ENCODE measurements at places on chromosomes 11 and 22.

GRCh38 chr11:128388206-128388815 is 199.0 kb downstream of the ETS1 start:
- DNase-seq = no peak

DNA sequence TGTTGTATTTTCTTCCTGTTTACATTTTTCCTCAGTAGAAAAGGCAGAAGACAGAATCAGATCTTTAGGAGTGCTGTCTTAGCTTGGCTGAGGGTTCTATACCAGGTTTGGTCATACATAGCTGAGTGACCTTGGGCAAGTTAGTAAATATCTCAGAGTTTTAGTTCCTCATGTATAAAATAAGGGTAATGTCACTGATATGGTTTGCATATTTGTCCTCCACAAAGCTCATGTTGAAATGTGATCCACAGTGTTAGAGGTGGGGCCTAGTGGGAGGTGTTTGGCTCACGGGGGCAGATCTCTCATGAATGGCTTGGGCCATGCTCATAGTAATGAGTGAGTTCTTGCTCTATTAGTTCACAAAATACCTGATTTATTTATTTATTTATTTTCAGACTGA is 7.5 kb upstream of the HTR3A start:
- no peak for DNase-seq

- peak; percentile 12 for DNase-seq
These were observed 6.8 kb upstream of the TPBGL start for GRCh38 chr11:75233754-75234172.

DNA sequence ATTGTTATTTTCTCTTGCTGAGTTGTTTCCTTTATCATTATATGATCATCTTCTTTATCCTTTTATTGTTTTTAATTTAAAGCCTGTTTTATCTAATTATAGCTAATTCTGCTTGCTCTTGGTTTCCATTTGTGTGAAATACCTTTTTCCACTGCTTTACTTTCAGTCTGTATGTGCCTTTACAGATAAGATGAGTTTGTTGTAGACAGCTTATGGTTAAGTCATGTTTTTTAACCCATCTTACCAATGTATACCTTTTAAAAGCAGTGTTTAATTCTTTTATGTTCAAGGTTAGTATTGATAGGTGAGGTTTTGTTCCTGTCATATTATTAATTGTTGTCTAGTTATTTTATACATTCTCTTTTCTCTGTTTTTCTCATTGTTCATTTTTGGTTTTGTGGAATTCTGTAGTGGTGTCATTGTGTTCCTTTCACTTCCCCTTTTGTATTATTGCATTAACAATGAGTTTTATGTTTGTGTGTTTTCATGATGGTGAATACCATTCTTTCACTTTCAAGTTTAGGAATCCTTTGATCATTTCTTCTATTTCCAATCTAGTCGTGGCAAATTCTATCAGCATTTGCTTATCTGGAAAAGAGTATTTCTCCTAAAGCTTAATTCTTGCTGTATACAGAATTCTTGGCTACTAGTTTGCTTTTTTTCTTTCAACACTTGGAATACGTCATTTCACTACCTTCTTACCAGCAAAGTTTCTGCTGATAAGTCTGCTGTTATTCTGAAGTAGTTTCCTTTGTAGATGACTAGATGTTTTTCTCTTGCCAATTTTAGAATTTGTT is 21.8 kb downstream of the OR5AN1 start:
- no peak for DNase-seq

DNA sequence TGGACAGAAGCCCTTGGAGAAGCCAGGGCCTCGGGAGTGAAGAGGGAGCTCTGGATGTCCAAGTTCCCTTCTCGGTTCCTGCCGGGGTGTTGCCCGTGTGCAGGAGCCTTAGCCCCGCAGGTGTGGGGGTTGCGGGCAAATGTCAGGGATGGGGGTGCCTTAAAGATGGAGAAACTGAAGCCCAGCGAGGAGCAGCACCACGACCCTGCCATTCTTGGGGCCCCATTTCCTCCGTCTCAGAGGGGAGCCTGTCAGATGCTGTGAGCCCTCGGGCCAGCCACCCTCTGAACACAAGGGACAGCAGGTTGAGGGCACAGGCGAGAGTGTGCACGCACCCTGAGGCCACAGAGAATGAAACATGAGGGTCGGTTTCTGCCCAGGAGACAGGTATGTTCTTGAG is 6.3 kb downstream of the OSBPL5 start:
- no peak for DNase-seq

DNA sequence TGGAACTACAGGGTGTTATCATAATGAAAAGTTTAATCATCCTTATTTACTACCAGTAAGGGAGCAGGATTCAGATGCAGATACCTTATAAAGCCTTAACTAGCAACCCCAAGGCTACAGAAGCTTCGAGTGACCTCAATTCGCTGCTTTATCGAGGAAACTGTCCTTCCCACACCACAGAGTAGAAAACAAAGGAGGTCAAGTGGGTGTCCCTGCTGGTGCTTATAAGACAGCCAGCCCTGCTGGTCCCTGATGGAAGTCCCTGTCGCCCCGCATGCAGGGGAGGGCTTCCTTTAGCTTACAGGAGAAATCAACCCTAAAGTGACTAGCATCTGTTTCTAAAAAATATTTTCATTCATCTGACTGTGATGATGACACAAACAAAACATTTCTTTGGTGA is 7.3 kb downstream of the MN1 start:
- DNase-seq = no peak

DNA sequence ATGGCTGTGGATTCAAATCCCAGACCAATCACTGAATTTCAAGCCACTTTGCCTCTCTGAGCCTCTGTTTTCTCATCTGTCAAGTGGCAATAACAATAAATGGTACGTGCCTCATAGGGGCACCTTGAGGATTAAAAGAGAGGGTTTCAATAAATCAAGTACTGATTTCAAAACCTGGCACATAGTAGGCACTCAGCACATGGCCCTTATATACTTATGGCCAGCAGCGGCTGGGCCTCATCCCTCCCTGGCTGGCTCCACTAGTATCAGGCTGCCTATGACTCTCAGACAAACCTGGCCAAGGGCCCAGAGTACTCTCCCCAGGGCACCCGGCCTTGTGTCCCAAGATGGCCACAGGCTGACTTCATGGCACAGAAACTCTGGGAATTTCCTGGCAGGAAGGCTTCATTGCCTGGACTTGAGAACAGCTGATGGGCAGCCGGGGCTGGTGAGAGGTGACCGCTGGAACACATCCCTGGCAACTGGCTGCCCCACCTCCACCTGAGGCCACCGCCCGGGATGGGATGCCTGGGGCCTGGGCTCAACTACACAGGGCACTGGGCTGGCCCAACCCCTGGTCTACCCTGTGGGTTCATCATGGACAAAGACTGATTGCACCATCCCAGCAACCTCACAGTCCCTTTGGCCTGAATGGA is 3.4 kb downstream of the FADS3 start:
- DNase-seq = peak; percentile 94

GRCh38 chr22:23281053-23281405 is 100.7 kb downstream of the BCR start:
- DNase-seq = no peak

DNA sequence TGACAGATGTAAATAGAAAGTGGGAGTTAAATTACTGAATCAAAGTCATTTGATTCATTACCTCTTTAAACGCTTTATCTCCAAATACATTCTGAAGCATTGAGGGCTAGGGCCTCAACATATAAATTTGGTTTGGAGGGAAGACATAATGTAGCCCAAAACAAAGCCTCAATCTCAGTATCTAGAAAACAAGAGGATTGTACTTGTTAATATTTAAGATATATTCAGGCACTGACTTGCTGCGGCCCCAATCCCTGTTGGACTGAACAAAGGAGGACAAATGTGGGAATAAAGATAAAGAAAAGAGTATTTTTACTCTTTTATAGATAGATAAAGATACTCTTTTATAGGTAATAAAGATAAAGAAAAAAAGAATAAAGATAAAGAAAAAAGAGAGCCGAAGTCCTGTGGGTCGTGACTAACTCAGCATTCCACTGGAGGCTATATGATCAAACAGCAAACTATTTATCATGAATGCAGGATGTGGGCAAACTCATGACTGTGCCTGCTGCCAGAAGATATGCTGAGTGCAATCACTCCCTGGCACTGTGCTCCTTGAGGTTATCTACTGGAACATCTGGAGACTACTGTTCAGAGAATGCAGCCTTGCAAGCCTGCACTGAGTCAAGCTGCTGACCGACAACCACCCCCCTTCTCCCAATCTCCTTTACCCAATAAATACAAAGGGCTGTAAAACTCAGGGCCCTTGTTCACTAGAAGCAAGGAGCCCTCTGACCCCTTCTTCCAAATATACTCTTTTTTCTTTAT is 6.9 kb downstream of the OR10V1 start:
- peak; percentile 56 for DNase-seq

- DNase-seq = no peak
These were observed 36.4 kb upstream of the RASL10A start for GRCh38 chr22:29351891-29352290.

GRCh38 chr22:24683691-24684090 is 80.7 kb downstream of the GGT1 start:
- DNase-seq = peak; percentile 86

DNA sequence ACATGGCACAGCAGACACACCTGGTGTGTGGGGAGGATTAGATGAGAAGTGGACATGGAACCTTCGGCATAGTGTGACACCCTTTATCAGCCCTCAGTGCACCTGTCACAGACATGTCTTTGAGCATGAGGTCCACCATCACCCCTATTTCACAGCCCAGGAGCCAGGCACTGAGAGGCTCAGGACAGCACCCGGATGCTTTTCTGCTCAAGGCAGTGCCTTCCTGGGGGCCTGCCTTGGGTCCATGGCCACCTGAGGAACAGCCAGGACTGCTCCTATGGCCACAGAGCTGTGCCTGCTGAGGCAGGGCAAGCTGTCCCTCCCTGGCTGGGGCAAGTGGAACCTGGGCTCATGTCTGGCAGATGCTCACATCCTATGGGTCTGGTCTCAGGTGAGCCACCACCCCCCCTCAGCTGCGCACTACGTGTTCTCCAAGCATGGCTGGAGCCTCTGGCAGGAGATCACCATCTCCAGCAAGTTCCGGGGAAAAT is 75.8 kb downstream of the MORC2 start:
- DNase-seq = no peak

DNA sequence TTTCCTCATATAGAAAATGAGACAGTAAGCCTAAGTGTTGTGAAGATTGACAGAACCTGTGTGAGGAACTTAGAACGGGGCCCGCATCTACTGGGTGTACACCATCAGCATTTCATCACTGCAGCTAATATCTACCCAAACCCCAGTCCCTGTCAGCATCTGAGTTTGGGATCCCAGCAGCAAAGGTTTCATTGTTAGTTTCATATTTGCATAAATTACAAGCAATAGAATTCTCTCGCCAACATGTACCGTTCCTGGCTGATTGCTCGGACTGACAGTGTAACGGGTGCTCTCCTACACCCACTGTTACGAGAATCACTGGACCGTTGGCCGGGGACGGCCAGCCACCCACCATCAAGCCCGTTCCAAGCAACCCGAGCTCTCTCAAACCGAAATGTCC is 10.4 kb upstream of the TMPRSS6 start:
- no peak for DNase-seq

- DNase-seq = no peak
These were observed 8.7 kb downstream of the COMMD9 start for GRCh38 chr11:36280531-36280930.

GRCh38 chr11:65558930-65559509 is 861 bp upstream of the LTBP3 start:
- no peak for DNase-seq

- DNase-seq = no peak
These were observed 46.0 kb downstream of the PPARA start for GRCh38 chr22:46196278-46196677.

DNA sequence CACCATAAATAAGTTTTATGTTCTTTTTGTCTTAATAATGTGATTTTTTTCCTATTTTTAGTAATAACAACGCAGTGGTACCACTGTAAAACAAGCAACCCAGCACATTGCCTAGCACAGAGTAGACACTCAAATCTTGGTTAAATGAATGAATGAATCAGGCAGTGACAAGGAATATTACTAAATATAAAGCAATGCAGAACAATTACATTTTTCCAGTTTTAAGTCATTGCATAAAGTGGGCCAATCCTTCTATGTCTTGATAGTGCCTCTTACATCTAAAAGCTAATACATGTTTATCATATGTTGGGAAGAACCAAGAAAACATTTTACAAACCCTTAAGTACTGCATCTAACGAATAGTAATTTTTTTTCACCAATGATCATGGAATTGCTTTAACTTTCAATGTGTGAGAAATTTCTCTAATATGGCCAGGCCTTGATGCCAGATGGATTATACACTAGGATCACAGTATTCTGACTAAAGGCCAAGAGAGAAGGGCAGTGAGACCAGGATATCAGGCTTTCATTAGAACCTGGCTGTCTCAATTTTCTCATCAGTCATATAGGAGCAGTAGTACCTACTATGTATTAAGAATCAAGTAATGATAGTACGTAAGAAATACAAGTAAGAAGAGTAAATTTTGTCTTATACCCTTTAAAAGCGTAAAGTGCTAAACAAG is 88.5 kb downstream of the TRIM44 start:
- no peak for DNase-seq

- DNase-seq = no peak
These were observed 51.8 kb upstream of the KIRREL3 start for GRCh38 chr11:127052404-127052803.

DNA sequence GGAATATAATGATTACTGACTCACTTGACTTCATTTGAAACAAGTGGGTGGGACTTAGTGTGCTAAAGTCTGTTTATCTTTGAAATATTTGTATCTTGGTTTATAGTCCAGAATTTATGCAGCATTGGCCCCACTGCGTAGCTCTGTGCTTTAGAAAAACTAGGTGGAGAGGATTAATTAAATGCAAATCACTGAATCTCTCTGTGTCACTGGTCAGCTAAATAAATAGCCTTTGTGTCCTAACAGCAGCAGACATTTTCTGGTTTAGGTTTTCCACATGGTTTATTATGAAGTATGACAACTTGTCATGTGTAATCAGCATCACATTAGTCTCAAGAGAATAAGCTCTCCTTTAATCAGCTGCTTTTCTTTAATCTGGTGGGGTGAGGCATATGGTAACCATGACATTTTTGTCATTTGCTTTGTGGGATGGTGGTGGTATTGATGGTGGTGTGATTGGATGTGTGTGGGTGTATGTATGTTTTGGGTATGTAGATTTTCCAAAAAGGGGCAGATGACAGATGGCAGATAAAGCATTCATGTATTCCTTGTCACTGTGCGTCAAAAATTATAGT is 33.9 kb downstream of the BCL2L13 start:
- peak; percentile 70 for DNase-seq

- DNase-seq = peak; percentile 19
These were observed 68.2 kb upstream of the EED start for GRCh38 chr11:86176165-86176884.

GRCh38 chr22:49210606-49211005 is 617.1 kb downstream of the BRD1 start:
- no peak for DNase-seq

- no peak for DNase-seq
These were observed 852.7 kb downstream of the LRRC4C start for GRCh38 chr11:40606800-40607199.

Measured in fibroblast of gingiva (primary cell).